ENCODE measurements at places on chromosomes 4 and X.

DNA sequence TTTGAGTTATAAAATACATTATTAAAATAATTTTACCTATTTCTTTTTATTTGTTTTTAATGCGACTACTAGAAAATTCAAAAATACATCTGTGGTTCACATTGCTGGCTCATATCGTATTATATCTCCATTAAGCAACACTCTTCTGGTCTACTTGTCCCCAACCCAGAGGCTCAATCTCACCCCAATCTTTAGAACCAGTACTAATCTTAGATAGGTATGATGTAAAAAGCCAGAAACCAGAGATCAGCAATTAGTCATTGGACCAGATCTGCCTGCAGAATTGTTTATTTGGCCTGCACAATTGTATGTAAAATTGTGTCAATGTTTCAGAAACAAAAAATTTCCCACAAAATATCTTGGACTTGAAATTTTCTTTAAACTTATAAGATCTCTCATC is 155.5 kb upstream of the BMP3 start:
- no peak for DNase-seq
- no peaks in the 10 kb centered on the region for H3K4me1 ChIP-seq
- no peaks in the 10 kb centered on the region for H3K36me3 ChIP-seq
- no peak overlapping the region for H3K4me3 ChIP-seq
- H3K27me3 ChIP-seq = no peaks in the 10 kb centered on the region

DNA sequence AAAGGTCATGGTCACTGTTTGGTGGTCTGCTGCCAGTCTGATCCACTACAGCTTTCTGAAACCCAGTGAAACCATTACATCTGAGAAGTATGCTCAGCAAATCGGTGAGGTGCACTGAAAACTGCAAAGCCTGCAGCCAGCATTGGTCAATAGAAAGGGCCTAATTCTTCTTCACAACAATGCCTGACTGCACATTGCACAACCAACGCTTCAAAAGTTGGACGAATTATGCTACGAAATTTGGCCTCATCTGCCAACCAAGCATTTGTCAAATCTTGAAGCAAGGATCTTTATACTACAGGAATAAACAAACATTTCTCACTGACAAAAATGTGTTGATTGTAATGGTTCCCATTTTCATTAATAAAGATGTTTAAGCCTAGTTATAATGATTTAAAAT is 90.4 kb downstream of the EIF4E start:
- no peak for DNase-seq
- H3K4me1 ChIP-seq = no peaks in the 10 kb centered on the region
- H3K27ac ChIP-seq = no peak overlapping the region
- no peak overlapping the region for H3K4me3 ChIP-seq
- no peaks in the 10 kb centered on the region for H3K36me3 ChIP-seq
- no peaks in the 10 kb centered on the region for H3K27me3 ChIP-seq

DNA sequence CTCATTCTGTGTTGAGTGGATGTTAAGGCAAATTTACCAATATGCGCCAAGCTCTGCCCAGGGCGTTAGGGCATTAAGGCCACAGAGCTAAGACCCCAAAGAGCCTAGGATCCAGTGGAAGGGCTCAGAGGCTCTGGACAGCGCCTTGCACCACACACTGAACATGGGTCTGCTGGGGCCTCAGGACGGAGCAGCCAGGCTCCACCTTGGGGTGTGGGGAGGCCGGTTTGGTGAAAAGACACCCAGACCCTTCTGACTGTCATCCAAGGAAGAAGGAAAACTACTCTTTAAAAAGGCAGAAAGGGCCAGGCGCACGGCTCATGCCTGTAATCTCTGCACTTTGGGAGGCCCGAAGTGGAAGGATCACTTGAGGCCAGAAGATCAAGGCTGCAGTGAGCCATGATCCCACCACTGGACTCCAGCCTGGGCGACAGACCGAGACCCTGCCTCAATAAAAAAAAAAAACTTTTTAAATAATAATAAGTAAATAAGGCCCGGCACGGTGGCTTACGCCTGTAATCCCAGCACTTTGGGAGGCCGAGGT is 1.3 kb upstream of the MRFAP1 start:
- H3K4me3 ChIP-seq = no peak overlapping the region
- no peaks in the 10 kb centered on the region for H3K27me3 ChIP-seq
- DNase-seq = no peak
- peaks cover 22% of the 10 kb centered on the region for H3K36me3 ChIP-seq
- H3K27ac ChIP-seq = no peak overlapping the region

DNA sequence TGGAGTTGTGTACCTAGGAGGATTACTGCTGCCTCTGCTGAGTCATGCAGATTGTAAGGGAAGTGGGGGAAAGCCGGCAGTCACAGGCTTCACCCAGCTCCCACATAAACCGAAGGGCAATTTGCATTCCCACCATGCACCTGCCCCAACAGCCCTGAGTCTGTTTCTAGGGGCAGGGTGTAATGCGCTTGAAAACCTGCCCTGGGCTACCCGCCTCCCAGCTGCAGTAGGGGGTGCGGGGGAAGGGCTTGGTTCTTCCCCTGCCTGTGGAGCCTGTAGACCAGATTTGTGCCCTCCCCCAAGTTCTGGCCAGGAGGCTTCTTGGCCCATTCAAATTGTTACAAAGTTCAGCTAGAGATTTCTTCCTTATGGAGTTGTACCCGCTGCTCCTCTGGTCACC is 269.2 kb upstream of the DDX53 start:
- H3K4me1 ChIP-seq = no peaks in the 10 kb centered on the region
- H3K36me3 ChIP-seq = no peaks in the 10 kb centered on the region
- no peaks in the 10 kb centered on the region for H3K27me3 ChIP-seq
- H3K4me3 ChIP-seq = no peak overlapping the region

- H3K4me3 ChIP-seq = no peak overlapping the region
- H3K36me3 ChIP-seq = no peaks in the 10 kb centered on the region
- DNase-seq = no peak
- H3K4me1 ChIP-seq = no peaks in the 10 kb centered on the region
- H3K27me3 ChIP-seq = no peaks in the 10 kb centered on the region
Observed at GRCh38 chr4:184587701-184588100, 61.5 kb downstream of the CASP3 start.

DNA sequence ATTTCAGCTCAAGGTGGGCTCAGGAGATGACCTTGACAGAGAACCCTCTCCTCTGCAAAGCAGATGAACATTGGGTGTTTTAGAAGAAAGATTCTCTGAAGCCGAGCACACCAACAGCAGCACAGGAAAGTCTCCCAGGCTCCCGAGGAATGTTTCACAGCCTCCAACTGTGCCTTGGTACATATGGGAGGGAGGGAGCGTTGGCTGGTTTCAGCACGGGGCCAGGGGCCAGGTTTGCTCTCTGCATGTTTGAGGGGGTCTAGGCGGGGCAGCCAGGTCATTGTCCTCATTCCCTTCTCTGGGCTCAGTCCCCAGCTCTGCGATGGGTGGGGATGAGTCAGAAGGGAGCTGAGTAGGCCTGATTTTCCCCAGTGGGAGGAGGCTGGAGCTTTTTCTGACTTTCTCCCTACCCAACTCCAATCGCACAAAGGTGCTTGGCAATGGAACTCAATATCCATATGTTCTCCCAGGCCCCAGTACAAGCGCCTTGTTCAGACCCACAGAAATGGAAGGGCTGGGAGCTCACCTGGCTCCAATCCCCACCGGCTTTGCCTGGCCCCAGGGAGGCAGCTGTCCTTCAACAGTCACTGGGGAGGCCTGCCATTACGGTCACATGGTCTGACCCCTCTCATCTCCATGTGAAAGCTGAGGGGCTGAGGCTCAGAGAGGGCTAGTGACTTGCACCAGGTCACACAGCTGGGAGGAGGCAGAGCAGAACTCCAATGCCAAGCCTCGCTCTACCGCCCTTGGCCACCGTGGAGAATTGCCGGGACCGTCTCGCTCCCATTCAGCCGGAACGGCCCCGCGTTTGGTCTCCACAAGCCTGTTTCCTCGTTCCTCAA is 108.4 kb upstream of the AFAP1 start:
- no peaks in the 10 kb centered on the region for H3K27me3 ChIP-seq
- H3K4me3 ChIP-seq = no peak overlapping the region
- no peak overlapping the region for H3K27ac ChIP-seq
- DNase-seq = no peak
- peaks cover 13% of the 10 kb centered on the region for H3K36me3 ChIP-seq

- no peak overlapping the region for H3K27ac ChIP-seq
- H3K36me3 ChIP-seq = no peaks in the 10 kb centered on the region
- H3K4me1 ChIP-seq = no peaks in the 10 kb centered on the region
Observed at GRCh38 chrX:85107407-85107806, 103.7 kb downstream of the APOOL start.

- peaks cover 49% of the 10 kb centered on the region for H3K4me1 ChIP-seq
- no peaks in the 10 kb centered on the region for H3K36me3 ChIP-seq
- no peak overlapping the region for H3K4me3 ChIP-seq
- H3K27ac ChIP-seq = no peak overlapping the region
Observed at GRCh38 chr4:38381788-38382187, 282.2 kb upstream of the KLF3 start.

DNA sequence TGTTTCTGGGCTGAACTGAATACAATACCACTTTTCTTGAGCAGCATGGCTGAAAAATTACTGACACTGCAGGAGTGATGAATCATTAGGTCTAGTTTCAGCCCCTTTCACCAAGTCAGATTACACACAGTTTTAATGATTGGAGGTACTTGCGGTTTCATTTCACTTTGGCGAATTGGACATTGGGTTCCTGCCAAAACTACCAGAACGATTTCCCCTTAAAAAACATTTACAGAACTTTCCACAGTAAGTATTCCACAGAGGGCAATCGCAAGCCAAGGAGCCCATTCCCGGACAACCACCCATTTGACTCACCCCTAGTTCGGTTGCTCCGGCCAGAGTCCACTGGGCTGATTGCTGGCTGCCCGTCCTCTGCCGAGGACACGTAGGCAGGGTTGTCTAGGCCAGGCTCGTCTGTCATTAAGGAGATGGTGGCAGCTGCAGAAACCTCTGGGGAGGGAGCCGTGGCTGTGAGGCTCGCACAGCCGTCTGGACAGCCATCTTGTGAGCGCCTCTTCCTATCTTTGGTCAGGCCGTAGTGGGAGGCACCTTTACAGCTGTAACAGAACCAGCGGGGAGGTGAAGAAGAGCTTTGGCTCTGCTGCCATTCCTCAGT is 83.5 kb downstream of the LNX1 start:
- no peaks in the 10 kb centered on the region for H3K27me3 ChIP-seq
- peak overlapping the region; percentile 5 for H3K27ac ChIP-seq
- DNase-seq = no peak
- H3K4me1 ChIP-seq = no peaks in the 10 kb centered on the region
- no peaks in the 10 kb centered on the region for H3K36me3 ChIP-seq
- H3K4me3 ChIP-seq = no peak overlapping the region

DNA sequence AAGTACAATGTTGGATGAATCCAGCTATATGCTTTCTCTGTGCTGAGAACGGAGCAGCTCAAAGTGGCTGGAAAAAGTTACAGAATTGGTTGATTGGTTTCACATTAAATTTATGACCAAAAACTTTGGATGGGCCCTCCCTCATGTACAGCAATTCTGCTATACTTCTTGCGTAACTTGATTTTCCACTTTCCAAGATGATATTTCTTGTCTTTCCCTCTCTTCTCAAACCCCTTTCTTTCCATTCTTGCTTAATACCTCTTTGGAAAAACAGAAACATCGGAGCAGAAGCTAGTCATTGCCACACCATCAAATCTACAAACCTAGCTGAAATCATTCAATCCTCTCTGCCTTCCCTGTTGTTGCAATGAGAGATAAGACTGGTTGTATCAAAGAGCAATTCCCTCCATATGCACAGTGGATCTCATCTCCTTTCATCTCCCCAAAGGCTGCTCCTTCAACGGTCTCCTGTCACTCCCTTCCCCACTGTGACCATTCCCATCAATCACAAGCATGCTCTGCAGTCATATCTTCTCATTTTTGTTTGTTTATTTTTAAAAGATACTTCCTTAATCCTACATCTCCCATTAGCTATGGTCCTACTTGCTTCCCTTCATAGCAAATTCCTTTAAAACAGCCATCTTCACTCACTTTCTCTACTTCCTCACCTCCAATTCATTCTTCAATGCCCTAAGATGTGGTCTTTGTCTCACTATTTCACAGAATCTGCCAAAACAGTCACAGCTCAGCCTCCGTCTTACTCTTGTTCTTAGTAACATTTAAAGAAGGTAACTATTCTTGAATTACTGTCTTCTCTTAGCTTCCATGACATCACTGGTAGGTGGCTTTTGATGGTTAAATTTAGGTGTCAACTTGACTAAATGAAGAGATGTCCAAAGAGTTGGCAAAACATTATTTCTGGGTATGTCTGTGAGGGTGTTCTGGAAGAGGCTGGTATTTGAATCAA is 145.5 kb downstream of the FAM13A start:
- no peaks in the 10 kb centered on the region for H3K4me1 ChIP-seq
- H3K27me3 ChIP-seq = no peaks in the 10 kb centered on the region
- no peaks in the 10 kb centered on the region for H3K36me3 ChIP-seq

DNA sequence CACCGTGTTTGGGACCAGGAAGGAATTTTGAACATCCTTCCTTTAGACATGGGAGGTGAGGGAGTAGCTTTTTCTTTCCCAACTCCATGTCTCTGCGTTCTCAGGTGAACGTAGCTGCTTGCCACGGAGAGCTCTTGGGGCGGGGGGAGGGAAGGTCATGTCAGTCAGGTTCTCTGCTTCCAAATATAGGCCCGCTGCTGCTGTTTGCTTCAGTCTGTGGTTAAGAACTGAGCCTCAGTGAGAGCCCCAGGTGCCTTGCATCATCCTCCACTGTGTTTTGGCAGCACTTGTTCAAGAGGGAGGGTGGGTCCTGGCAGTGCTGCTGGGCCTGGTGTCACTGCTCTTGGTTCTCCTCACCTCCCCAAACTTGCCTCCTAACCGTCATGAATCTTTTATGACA is 46.5 kb downstream of the HADH start:
- H3K27me3 ChIP-seq = no peaks in the 10 kb centered on the region
- H3K4me3 ChIP-seq = no peak overlapping the region
- H3K36me3 ChIP-seq = peaks cover 52% of the 10 kb centered on the region
- H3K27ac ChIP-seq = no peak overlapping the region

- peaks cover 80% of the 10 kb centered on the region for H3K36me3 ChIP-seq
- no peak overlapping the region for H3K4me3 ChIP-seq
- H3K27ac ChIP-seq = no peak overlapping the region
- H3K4me1 ChIP-seq = no peaks in the 10 kb centered on the region
- no peaks in the 10 kb centered on the region for H3K27me3 ChIP-seq
- DNase-seq = no peak
Observed at GRCh38 chr4:139392797-139393196, 61.1 kb upstream of the RAB33B start.

- H3K27ac ChIP-seq = no peak overlapping the region
- H3K4me1 ChIP-seq = peaks cover 21% of the 10 kb centered on the region
- no peaks in the 10 kb centered on the region for H3K36me3 ChIP-seq
- no peak for DNase-seq
- H3K27me3 ChIP-seq = no peaks in the 10 kb centered on the region
Observed at GRCh38 chr4:152599095-152599494, 63.2 kb upstream of the FBXW7 start.

- H3K27me3 ChIP-seq = no peaks in the 10 kb centered on the region
- no peaks in the 10 kb centered on the region for H3K36me3 ChIP-seq
- DNase-seq = no peak
- no peak overlapping the region for H3K27ac ChIP-seq
- H3K4me1 ChIP-seq = no peaks in the 10 kb centered on the region
Observed at GRCh38 chr4:96170198-96170597, 330.3 kb downstream of the PDHA2 start.

- no peaks in the 10 kb centered on the region for H3K36me3 ChIP-seq
- peak overlapping the region; percentile 14 for H3K27ac ChIP-seq
- H3K4me3 ChIP-seq = no peak overlapping the region
- no peaks in the 10 kb centered on the region for H3K27me3 ChIP-seq
Observed at GRCh38 chr4:15836362-15836761, 58.2 kb downstream of the CD38 start.

GRCh38 chr4:20248155-20248558 is 3.5 kb upstream of the SLIT2 start:
- no peaks in the 10 kb centered on the region for H3K36me3 ChIP-seq
- H3K4me1 ChIP-seq = peaks cover 3% of the 10 kb centered on the region
- no peak for DNase-seq

- no peak for DNase-seq
- no peaks in the 10 kb centered on the region for H3K27me3 ChIP-seq
- no peaks in the 10 kb centered on the region for H3K36me3 ChIP-seq
- H3K27ac ChIP-seq = no peak overlapping the region
- no peak overlapping the region for H3K4me3 ChIP-seq
Observed at GRCh38 chrX:150316564-150316963, 46.6 kb upstream of the MAMLD1 start.
